Effector memory CD8-positive, alpha-beta T cell (primary cell): ENCODE measurements at places on chromosomes 1 and 21.

GRCh38 chr1:31955917-31956736 lies 18.0 kb upstream of the PTP4A2 start:
- H3K4me1 ChIP-seq: peaks cover 50% of the 10 kb centered on the region
- no peaks in the 10 kb centered on the region for H3K27me3 ChIP-seq

DNA sequence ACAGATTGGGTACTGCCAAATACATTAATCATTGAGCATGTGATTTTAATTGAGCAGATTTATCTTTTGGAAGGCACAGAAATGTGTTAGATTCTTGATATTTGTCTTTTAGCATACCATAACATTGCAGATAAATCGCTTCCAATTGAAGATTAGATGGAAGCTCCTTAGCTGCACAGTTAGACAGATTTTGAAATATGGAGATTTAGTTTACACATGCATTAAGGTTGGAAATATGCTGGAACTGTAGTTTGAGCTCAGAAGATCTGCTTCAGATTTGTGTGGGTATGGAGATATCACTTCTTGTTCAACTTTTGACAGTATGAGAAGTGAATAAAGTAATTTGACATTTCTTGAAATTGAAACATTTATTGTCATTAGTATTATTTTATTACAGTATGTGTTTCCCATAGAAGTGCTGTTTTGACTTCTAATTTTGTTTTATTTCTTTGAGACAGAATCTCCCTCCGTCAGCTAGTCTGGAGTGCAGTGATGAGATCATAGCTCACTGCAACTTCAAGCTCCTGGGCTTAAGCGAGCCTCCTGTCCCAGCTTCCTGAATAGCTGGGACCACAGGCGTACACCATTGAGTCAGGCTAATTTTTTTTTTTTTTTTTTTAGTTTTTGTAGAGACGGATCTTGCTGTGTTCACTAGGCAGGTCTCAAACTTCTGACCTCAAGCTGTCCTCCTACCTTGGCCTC lies 29.1 kb downstream of the THRAP3 start:
- no peaks in the 10 kb centered on the region for H3K27me3 ChIP-seq
- no peak overlapping the region for H3K27ac ChIP-seq
- peaks cover 38% of the 10 kb centered on the region for H3K4me1 ChIP-seq

- H3K27me3 ChIP-seq: no peaks in the 10 kb centered on the region
- H3K4me1 ChIP-seq: no peaks in the 10 kb centered on the region
- H3K36me3 ChIP-seq: no peaks in the 10 kb centered on the region
- H3K27ac ChIP-seq: no peak overlapping the region
These were observed 40.2 kb downstream of the APP start for GRCh38 chr21:26130249-26130881.

- H3K4me3 ChIP-seq: no peak overlapping the region
- no peak for DNase-seq
- H3K27ac ChIP-seq: no peak overlapping the region
- H3K36me3 ChIP-seq: no peaks in the 10 kb centered on the region
These were observed 116.4 kb downstream of the GDAP2 start for GRCh38 chr1:117812869-117813511.

GRCh38 chr1:72066431-72066830 lies 215.9 kb downstream of the NEGR1 start:
- DNase-seq: no peak
- no peaks in the 10 kb centered on the region for H3K27me3 ChIP-seq
- H3K27ac ChIP-seq: no peak overlapping the region
- H3K36me3 ChIP-seq: no peaks in the 10 kb centered on the region

DNA sequence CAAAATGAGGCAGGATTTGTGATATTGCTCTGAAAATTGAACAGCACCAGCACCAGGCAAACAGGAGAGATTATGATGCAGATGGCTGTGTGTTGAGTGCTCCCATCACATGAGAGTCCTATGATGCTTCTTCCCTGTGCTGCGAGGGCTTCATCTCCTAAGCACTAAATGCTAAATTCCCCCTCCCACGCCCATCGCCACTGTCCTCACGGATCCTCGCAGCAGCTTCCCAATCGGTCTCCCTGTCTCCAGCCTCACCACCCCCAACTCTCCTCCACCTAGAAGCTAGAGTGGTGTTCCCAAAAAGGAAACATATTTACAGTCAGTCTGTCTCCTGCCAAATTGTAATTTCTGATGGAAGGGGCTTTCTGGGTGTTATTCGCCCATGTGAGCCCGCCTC lies 4.9 kb upstream of the BACE2 start:
- no peak overlapping the region for H3K4me3 ChIP-seq
- H3K27me3 ChIP-seq: peaks cover 47% of the 10 kb centered on the region
- no peak overlapping the region for H3K27ac ChIP-seq
- H3K36me3 ChIP-seq: no peaks in the 10 kb centered on the region

DNA sequence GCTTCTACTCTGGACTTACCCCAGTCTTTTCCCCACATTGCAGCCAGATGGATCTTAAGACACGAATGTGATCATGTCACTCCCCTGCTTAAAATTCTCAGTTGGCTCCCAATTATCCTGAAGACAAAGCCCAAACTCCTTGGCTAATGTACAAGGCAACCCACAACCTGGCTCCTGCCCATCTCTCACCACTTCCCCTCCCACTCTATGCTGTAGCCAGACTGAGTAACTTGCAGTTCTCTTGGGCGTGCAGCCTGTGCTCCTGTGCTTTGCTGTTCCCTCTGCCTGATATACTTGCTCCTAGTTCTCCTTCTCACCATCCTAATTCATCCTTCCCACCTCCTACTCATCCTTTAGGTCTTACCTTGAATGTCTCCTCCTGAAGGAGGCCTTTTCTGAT lies 56.2 kb downstream of the LGR6 start:
- no peak for DNase-seq
- H3K27me3 ChIP-seq: peaks cover 23% of the 10 kb centered on the region
- H3K36me3 ChIP-seq: peaks cover 3% of the 10 kb centered on the region
- H3K4me3 ChIP-seq: no peak overlapping the region

GRCh38 chr1:218942431-218942830 lies 231.2 kb upstream of the LYPLAL1 start:
- no peak overlapping the region for H3K4me3 ChIP-seq
- no peaks in the 10 kb centered on the region for H3K27me3 ChIP-seq
- no peaks in the 10 kb centered on the region for H3K4me1 ChIP-seq
- no peak for DNase-seq

DNA sequence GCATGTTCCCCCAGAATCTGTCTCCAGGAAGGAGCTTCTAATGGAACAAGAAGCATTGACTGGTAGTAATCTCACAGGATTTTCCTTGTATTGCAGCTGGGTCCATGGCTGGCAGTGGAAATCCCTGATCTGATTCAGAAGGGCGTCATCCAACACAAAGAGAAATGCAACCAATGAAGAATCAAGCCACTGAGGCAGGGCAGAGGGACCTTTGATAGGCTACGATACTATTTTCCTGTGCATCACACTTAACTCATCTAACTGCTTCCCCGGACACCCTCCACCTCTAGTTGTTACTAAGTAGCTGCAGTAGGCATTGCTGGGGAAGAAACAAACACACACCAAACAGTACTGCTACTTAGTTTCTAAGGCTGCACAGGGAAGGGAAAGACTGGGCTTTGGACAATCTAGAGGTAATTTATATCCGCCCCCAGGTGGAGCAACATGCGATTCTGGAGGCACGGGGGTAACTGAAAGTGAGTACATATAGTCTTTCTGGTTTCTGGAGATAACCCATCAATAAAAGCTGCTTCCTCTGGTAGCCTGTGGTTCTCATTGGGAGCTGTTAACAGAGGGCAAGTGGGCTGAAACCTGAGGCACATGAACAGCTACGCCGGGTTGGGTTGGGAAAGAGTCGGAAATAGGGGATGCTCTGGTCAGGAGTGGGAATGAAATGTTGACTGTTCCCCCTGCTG lies 837 bp upstream of the USP21 start:
- peak overlapping the region; percentile 92 for H3K27ac ChIP-seq
- peak overlapping the region; percentile 88 for H3K4me3 ChIP-seq
- no peak for DNase-seq

DNA sequence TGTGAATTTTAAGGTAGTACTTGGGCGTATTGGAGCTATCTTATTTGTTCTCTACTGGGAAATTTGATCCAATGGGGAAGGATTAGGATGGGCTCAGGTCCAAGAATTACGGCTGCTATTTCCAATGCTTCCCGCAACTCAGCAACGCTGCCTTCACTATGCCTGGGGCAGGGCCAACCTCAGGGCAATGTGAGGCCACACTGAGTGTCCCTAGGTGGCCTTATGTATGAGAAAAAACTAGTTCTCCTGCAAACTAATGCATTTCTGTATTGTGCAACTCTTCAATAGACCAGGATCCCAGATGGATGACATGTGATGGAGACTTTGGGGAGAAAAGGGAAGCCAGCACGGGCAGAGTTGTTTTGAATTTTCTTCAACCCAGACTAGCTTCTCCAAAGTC lies 168.1 kb downstream of the DUSP10 start:
- peaks cover 10% of the 10 kb centered on the region for H3K27me3 ChIP-seq
- H3K36me3 ChIP-seq: no peaks in the 10 kb centered on the region
- no peaks in the 10 kb centered on the region for H3K4me1 ChIP-seq
- no peak for DNase-seq
- H3K4me3 ChIP-seq: no peak overlapping the region

DNA sequence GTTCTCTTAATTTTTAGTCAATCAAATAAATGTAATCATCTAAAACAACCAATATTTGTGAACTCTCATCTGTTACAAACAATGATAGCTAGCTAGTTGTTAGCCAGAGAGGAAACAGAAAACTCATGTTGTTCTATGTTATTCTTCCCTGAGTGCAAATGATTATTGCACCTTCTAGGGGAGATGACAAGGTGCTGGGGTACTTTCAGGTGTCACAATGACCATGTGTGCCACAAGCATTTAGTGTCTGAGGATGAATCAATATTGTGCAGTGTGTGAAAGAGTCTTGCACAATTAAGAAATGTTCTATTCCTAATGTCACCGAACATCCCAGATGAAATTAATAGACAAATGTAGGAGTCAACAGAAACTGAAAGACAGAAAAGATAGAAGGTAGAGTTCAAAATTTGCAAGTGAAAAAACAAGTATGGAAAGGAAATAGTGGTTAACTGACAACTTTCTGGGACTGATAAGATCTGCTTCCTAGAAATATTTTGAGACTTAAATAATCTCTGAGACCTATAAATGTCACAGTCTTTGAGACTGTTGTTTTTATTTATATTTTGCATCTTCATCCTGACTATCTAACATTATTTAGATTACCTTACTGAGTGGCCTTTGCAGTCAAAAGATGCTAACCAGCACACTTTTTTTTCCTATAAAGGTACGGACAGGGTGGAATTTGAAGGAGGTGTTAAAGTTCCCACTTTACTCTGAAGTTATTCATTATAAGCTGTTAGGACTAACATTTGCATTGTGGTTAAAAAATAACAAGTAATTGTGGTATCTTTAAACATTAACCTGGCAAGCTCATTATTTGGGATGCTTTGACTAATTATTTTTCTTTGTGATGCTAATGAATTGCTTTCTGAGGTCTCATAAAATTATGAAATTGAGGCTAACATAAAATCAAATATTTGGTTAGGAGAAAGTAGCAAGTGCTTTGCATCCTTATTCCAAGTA lies 21.6 kb upstream of the DPYD start:
- no peaks in the 10 kb centered on the region for H3K27me3 ChIP-seq
- peaks cover 3% of the 10 kb centered on the region for H3K36me3 ChIP-seq
- peaks cover 12% of the 10 kb centered on the region for H3K4me1 ChIP-seq

GRCh38 chr1:167881069-167881468 lies 32.9 kb downstream of the ADCY10 start:
- H3K36me3 ChIP-seq: no peaks in the 10 kb centered on the region
- no peaks in the 10 kb centered on the region for H3K4me1 ChIP-seq
- no peak overlapping the region for H3K4me3 ChIP-seq
- no peak overlapping the region for H3K27ac ChIP-seq

GRCh38 chr1:43387976-43388599 lies 1.5 kb downstream of the MED8 start:
- H3K4me1 ChIP-seq: peaks cover 37% of the 10 kb centered on the region
- H3K4me3 ChIP-seq: peak overlapping the region; percentile 99
- peak overlapping the region; percentile 98 for H3K27ac ChIP-seq
- peaks cover 45% of the 10 kb centered on the region for H3K36me3 ChIP-seq
- no peak for DNase-seq

- no peaks in the 10 kb centered on the region for H3K36me3 ChIP-seq
- no peaks in the 10 kb centered on the region for H3K4me1 ChIP-seq
- DNase-seq: peak; percentile 10
These were observed 45.4 kb upstream of the USP1 start for GRCh38 chr1:62391369-62391971.

DNA sequence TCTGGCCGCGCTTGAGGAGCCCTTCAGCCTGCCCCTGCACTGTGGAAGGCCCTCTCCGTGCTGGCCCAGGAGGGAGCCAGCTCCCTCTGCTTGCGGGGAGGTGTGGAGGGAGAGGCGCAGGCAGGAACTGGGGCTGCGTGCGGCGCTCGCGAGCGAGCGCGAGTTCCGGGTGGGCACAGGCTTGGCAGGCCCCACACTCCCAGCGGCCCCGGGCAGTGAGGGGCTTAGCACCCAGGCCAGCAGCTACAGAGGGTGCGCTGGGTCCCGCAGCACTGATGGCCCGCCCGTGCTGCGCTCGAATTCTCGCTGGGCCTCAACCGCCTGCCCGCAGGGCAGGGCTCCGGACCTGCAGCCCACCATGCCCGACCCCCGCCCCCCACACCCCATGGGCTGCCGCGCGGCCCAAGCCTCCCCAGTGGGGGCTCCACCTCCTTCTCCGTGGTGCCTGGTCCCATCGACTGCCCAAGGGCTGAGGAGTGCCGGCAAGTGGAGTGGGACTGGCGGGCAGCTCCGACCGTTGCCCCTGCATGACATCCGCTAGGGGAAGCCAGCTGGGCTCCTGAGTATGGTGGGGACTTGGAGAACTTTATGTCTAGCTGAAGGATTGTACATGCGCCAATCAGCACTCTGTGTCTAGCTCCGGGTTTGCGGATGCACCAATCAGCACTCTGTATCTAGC lies 46.0 kb downstream of the COL24A1 start:
- H3K4me3 ChIP-seq: no peak overlapping the region
- DNase-seq: no peak
- H3K27ac ChIP-seq: no peak overlapping the region
- no peaks in the 10 kb centered on the region for H3K36me3 ChIP-seq

DNA sequence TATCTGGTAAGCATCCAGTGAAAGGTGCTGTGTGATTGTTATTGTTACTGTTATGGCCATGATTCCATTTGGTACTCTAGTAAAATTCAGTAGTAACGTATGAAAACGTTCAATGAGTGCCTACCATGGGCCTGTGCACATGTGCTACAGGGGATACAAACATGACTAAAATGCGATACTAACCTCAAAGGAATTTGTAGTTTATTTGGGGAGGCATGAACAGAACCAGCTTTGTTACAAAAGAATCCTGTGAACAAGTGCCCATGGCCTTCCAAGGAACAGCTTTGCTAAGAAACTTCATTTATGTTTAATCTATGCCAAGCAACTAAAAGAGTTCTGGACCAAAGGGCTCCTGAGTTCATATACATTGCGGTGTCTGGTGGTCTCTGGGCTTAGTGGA lies 28.7 kb downstream of the PTGFR start:
- H3K4me1 ChIP-seq: no peaks in the 10 kb centered on the region
- H3K4me3 ChIP-seq: no peak overlapping the region
- no peaks in the 10 kb centered on the region for H3K36me3 ChIP-seq
- H3K27ac ChIP-seq: no peak overlapping the region
- no peak for DNase-seq

DNA sequence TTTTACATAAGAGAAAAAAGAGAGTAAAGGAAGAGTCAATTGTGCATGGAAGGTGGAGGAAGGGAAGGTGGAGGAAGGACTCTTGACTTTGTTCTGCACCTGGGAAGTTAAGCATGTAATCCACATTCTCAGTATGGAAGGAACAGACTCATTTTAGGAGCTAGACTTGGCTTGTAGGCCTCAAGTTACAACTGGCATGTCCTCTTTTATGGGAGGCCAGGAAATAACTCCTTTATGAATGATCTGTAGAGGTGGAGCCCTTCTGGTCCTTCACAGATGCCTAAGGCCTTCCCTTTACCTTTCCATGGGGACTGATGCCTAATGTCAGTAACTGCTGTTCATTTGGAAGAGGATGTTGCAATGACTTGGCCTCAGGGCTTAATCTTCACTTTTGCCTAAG lies 29.4 kb upstream of the CCSAP start:
- H3K36me3 ChIP-seq: no peaks in the 10 kb centered on the region
- H3K4me3 ChIP-seq: no peak overlapping the region
- H3K27ac ChIP-seq: no peak overlapping the region
- DNase-seq: no peak
- H3K4me1 ChIP-seq: no peaks in the 10 kb centered on the region
